NCI-H2107 (cell line): ENCODE measurements at places on chromosomes 11 and 22.

GRCh38 chr22:27331526-27332281 lies 469.9 kb downstream of the MN1 start:
- no peak for DNase-seq

- DNase-seq, result no peak
Observed at GRCh38 chr22:49536571-49537131, 291.0 kb downstream of the BRD1 start.

DNA sequence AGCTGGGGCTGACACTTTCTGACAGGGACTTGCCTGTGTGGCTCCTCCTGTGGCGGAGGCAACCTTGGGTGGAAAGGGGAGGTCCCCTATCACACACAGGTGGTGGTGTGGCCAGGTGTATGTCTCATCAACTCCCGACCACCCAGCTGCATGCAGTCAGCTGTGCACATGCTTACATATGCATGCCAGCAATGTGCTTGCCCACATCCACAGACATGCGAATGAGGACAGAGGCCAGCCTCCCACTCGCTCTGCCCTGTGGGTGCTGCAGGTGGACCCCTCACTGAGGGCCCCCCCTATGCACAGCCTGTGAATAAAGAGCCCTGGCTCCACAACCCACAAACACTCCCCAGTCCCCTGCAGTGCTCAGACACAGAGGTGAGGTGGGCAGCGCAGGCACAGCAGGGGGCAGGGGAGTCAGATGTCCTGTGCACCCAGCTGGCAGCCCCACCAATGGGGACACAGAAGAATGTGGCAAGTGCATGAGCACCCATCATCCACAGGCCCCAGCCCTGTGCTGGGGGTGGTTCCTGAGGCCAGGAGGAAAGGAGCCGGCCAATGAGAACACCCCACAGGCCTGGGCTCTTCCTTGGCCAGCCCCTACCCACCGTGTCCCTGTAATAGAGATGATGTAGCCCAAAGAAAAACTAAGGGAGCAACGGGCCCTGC lies 9.5 kb downstream of the GNB1L start:
- DNase-seq, result no peak

DNA sequence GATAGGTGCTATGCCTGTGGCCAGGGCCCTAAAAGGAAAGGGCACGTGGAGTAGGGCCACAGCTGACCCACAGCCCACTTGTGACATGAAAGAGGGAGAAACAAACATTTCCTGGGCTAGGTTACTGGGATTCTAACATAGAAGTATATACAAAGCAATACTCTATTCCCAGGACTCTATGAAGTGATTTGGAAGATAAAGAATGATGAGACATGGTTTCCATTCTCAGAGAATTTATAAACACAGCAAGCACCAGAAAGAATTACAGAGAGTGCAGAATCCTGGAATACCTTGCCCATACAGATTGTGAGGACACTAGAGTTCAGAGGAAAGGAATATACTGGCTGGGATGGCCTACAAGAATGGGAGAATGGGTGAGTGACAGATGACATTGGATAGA lies 86.4 kb downstream of the KIRREL3 start:
- no peak for DNase-seq

DNA sequence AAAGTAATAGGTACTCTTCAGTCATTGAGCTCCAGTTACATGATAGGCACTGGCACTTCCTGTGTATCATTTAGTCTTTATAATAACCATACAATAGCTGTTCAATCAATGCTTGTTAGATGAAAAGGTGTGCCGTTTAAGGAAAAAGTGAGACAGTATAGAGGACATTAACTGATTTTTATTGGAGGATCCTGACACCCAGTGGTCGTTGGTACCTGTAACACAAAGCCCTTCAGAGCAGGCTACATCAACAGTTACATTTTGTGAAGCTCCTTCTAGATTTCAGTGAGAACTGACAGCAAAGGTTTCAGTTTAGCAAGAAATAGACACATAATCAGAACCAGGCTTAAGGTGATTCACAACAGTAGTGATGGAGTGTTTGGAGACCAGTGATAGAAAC lies 44.2 kb downstream of the CCDC81 start:
- no peak for DNase-seq

DNA sequence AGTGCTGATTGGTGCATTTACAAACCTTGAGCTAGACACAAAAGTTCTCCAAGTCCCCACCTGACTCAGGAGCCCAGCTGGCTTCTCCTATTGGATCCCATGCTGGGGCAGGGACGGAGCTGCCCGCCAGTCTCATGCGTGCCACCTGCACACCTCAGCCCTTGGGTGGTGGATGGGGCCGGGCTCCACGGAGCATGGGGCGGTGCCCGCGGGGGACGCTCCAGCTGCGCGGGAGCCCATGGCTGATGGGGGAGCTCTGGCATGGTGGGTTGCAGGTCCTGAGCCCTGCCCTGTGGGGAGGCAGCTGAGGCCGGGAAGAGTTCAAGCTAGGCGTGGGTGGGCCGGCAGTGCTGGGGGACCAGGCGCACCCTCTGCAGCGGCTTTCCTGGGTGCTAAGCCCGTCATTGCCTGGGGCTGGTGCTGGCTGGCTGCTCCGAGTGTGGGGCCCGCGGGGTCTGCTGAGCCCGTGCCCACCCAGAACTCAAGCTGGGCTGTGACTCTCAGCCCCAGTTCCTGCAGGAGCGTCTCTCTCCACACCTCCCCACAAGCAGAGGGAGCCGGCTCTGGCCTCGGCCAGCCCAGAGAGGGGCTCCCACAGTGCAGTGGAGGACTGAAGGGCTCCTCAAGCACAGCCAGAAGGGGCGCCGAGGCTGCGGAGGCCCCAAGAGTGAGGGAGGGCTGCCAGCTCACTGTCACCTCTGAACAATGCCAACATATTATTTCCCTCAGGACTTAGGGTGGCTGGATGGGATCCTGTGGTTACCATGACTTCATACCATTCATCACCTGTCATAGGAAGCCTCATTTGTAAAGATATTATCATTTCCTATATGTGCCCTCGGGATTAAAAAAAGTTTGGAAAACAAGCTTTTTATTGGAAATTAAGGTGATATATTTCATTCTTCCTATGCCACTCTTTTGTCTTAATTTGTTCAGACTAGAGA lies 688.7 kb downstream of the ETS1 start:
- no peak for DNase-seq

DNA sequence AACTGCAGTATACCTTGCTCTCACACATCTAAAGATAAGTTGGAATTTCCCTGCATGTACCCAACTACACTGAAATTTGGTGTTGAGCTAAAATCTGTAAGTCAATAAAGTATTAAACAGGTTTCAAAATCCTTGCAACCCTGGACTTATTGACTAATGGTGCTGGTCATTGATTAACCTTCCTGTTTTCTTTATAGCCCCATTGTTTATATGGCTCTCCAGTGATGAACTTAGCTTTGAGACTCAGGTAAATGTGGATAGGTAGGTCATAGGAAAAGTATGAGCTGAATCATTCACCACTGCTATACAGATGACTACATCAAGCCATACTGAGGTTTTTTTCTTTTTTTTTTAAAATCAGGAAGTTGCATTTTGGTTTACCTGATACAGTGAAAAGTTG lies 132.7 kb downstream of the FAT3 start:
- no peak for DNase-seq

- no peak for DNase-seq
Observed at GRCh38 chr11:66111158-66111557, 41.1 kb downstream of the PACS1 start.

GRCh38 chr11:74847395-74847794 lies 98.7 kb downstream of the RNF169 start:
- no peak for DNase-seq

DNA sequence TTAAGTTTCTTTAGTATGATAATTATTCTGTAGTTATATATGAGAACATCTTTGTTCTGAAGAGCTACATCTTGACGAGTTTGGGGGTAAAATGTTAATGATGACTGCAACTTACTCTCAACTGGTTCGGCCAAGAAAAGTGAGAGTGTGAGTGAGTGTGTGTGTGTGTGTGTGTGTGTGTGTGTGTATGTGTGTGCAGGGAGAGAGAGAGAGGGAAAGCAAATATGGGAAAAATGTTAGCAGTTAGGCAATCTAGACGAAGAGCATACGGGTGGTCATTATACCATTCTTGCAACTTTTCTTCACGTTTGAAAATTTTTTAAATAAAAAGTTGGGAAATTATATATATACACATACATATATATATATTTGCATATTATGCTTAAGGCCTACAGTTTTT lies 18.3 kb upstream of the TMEM41B start:
- DNase-seq, result no peak

DNA sequence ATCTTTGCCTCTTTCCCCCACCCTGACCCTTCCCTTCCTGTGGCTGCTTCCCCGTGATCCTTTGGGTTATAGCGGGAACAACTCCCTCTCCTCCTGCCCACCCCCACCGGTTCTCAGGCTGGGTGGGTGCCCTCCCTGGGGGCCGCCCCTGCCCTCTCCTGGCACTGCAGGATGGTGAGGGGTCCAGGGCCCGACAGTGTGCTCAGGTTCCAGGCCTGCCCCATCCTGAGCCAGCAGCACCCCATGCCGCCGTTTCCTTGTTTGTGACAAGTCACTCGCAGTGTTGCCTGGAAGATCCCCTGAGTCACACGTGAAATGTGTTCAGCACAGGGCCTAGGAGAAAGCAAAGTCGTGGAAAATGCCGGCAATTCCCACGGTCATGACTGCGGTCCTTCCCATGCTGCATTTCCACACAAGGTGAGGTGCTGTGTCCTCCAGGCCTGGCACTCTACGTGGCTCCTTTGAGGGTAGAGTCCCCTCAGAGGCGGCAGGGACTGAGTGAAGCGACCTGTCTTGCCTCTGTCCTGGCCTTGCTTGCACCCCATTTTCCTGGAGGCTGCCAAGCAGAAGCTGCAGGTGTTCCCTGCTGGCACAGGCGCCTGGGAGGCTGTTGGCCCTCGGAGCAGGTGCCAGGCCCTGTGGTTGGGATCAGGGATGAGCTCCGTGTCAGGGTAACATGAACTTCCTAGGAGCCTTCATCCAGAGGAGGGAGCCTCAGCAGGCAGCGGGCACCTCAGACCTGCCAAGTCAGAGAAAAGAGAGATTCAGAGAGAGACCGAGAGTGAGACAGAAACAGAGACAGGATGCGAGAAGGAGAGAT lies 80.5 kb upstream of the LINC01488 start:
- DNase-seq, result no peak

DNA sequence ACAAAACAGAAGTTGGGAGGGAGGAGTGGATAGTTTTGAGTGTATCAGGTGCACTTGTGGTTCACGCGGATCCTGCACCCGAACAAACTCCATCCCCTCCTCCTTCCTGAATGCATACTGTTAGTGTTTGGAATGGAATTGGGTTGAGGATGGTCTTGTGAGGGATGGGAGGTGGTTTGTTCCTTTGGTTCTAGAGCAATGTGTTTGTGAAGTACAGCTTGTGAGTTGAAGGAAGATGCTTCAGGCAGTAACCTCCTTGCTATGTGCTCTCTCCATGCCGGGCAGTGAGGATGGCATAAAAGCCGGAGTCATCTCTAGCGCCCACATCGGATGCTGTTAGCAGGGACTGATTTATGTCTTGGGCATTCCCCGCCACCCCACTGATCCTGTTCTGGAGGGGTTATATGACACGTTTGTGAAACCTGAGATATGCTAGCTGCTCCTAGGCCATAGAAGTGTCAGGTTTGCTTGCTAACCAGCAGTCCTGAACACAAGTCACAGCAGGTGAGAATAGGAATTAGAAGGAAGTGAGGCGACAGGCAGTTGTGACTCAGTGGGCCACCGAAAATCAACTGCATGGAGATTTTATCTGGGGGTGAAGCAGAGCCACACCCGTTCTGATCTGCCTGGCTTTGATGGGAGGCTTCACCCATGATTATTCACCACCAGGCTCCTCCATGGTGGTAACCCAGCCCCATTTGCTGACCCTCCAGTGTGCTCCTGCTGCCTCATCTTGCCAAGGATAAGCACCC lies 2.2 kb downstream of the BCR start:
- DNase-seq, result peak; percentile 46

- no peak for DNase-seq
Observed at GRCh38 chr11:130476200-130476921, 27.9 kb downstream of the ADAMTS15 start.

GRCh38 chr11:10584071-10584501 lies 15.6 kb upstream of the LYVE1 start:
- DNase-seq, result no peak

- no peak for DNase-seq
Observed at GRCh38 chr11:70031631-70032469, 46.3 kb upstream of the ANO1 start.

DNA sequence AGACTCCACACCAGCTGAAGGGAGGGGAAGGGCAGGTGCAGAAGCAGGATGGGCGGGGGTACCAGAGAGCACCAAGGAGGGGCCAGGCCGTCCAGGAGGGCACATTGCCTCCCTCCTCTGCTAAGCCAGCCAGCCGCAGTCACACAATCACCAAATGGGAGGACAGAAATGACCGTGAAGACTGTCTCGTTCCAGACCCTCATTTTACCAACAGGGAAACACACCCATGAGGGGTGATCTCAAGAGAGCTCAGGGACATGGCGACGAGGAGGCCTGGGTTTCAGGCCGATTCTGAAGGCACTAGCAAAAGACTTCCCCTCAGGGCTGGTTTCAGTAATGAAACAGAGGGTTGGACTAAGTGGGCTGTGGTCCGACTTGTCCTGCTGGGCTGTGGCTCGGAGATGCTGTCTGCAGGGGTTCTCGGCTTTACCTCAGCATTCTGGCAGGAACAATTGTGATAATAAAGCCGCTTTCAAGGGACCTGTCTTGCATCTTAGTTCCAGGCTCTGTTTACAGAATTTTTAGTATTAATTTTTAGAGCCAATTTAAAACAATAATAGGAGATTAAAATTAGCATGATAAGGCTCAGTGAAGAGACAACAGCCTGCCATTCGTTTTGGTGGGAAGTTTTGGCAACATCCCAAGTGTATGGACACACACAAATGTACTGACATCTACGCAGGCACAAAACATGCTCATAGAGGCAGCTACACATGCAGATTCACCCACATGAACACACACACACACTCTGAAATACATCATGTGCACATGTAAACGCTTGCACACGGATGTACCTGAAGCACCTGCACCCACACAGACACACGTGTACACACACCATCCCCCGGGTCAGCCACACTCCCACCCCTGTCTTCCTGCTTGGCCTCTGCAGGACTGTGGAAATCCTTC lies 2.0 kb upstream of the B3GAT1 start:
- no peak for DNase-seq

DNA sequence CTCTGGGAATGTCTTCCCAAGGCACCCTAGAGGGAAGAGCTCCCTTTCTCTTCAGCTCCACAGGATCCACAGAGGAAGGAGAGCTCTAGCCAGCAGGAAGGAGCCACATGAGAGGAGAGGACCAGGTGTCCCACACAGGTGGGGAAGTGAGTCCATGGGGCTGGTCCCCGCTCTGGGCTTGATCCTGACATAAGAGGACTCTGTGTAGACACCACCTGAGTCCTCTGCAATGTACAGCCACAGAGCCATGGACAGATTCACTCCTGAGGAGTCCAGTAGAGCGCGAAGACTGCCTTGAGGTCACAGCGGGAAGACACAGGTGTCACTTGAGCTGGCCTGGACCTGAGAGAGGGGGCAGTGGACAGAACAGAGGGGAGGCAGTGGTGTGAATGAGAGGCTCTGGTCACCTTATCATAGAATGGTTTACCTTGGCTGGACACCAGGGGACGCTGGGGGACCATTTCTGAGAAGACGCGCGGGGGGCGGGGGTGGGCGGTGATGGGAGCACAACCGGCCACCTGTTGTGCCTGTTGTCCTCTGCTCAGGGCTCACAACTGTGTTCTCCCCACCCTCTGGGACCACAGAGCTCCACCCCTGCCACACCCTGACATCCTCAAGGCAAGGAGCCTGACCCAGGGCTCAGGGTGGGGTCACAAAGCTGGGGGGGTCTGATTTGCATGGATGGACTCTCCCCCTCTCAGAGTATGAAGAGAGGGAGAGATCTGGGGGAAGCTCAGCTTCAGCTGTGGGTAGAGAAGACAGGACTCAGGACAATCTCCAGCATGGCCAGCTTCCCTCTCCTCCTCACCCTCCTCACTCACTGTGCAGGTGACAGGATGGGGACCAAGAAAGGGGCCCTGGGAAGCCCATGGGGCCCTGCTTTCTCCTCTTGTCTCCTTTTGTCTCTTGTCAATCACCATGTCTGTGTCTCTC lies 128.2 kb downstream of the ZNF280B start:
- DNase-seq, result no peak
